Stimulated activated CD4-positive, alpha-beta T cell treated with anti-CD3 and anti-CD28 coated beads, Interleukin-2, amount 100 ng/mL, for 48 hours (primary cell): ENCODE measurements at places on chromosomes 5 and 9.

- DNase-seq: no peak
These were observed 77.4 kb upstream of the ALDH1B1 start for GRCh38 chr9:38315085-38315595.

DNA sequence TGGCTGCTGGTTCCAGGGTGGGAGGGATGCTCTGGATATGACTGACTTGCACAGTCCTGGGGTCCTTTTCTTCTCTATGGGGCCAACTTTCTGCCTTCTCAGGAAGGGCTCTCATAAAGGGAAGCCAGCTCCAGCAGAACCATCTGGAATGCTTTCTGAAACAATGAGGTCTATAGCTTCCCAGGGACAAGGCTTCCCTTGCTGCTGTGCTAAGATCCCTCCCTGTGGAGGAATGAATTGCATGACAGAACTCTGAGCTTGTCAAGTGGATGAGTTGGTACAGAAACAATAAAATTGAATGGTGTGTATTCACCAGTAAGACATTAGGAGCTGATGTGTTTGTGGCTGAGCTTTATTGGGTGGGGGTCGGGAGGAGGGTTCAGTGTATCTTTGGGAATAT is 19.8 kb downstream of the CKMT2 start:
- DNase-seq: no peak

- no peak for DNase-seq
These were observed 270.8 kb downstream of the NSG2 start for GRCh38 chr5:174316326-174316725.

- DNase-seq: no peak
These were observed 34.5 kb upstream of the KCNMB1 start for GRCh38 chr5:170423692-170424091.

GRCh38 chr9:134326724-134327601 is 708 bp downstream of the RXRA start:
- no peak for DNase-seq
